Fibroblast of villous mesenchyme (primary cell): ENCODE measurements at places on chromosomes 12 and 14.

GRCh38 chr12:118052324-118053070 is 8.5 kb downstream of the WSB2 start:
- peak; percentile 93 for DNase-seq

DNA sequence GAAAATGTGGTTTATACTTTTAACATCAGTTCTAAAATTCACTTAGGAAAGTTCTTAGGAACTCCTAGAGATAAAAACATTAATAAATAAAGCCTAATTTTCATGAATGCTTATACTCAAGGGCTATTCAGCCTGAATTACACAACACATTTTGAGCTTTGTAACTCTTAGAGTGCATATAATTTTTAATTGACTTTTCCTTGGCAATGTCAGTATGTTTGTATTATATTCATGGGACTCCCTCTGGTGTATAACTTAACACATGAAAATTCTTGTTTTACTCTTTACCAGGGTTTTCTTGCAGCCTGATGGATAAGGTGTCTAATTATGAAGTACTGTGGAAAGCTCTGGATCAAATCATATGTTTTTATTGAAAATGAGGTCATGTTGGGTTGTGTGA is 150.6 kb upstream of the HMGA2 start:
- DNase-seq = peak; percentile 63

GRCh38 chr14:100048786-100049185 is 16.4 kb upstream of the EVL start:
- DNase-seq = peak; percentile 40

DNA sequence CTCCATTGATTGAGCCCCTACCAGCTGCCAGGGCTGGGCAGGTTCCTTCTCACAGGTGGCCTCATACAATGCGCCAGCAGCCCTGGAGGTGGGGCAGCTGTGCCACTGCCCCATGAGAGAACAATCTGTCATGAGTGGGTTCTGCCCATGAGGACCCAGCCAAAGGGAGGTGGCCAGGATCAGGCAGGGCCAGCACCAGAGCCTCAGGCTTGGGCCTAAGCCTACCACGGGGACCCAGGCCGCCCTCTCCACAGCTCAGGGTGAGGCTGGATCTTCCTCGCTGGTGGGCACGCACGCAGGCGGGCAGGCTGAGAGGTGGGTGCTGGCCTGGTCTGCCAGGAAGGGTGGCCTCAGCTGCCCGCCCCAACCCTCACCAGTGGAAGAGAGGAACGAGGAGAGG is 110.7 kb downstream of the KIF26A start:
- DNase-seq = no peak

GRCh38 chr12:15972894-15973293 is 61.8 kb downstream of the DERA start:
- DNase-seq = no peak

GRCh38 chr14:92774572-92774971 is 19.5 kb upstream of the GOLGA5 start:
- DNase-seq = no peak

- no peak for DNase-seq
Measured at GRCh38 chr14:28264306-28264705, 502.3 kb upstream of the FOXG1 start.

GRCh38 chr12:3727877-3728632 is 24.9 kb downstream of the CRACR2A start:
- DNase-seq = peak; percentile 78

GRCh38 chr14:102063808-102064429 is 22.9 kb downstream of the HSP90AA1 start:
- DNase-seq = no peak

DNA sequence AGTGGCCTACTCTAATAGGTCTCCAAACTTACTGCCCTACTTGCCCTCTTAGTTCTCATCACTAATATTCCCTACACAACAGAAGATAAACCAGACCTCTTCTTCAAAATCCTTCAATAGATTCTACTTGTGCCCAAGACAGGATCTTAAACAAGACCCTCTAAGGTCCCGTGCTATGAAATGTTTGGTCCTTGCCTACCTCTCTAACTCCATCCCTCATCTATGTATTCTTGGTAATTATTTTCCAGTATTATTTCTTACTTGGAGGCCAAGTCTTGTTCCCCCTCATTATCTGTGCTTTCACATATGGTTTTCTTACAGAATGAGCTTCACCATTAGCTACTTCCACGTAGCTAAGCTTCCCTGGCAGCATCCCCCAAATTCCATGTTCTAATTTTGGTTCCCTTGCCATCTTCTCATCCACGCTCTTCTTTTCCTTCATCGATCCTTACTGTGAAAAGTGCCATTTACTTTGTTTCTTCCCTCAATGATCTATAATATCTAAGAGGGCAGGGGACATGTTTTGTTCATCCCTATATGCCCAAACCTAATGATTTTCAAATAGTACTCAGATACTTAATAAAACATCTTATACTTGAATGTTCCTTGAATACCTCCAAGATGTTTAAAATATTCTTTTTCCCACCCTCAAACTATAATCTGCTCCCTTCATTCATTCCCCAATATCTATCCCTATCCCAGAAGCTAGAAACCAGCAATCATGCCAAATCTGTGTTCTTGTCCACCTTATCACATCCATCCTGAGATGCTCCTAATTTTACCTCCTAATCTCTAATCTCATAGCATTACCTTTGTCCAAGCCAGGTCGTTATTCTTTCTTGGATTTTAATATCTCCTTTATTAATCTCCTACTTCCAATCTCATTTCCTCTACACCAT is 10.1 kb downstream of the HNRNPC start:
- no peak for DNase-seq
